Dermis blood vessel endothelial cell (primary cell): ENCODE measurements at places on chromosomes 6 and 20. TPM values are rescaled to one million over a fixed set of nuclear protein-coding genes. Genes with fewer than 3 reads are reported as not detected.

GRCh38 chr6:32382757-32383420, 11.2 kb upstream of the TSBP1 start:
- no peak for DNase-seq

CYP21A2 gene
- 0.34 TPM in 1 of 2 replicates, not detected in the other for total RNA-seq

DNA sequence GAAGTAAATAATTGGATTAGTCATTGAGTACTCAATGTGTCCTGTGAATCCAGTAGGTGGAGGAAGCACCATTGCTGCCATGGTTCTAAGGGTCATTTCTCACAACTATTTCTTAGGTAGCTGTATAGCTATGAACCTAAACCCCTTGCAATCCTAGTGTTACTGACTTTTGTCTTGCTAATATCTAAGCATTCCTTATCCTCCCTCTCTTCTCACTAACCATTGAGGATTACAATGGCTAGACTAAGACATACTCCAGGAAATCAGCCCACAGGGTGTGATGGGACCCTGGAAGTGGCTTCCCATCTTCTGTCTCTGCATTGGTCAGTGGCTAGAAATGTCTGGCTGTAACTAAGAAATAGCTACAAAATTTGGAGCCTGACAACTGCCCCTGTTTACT, 27.3 kb upstream of the FOXA2 start:
- DNase-seq: no peak

DNA sequence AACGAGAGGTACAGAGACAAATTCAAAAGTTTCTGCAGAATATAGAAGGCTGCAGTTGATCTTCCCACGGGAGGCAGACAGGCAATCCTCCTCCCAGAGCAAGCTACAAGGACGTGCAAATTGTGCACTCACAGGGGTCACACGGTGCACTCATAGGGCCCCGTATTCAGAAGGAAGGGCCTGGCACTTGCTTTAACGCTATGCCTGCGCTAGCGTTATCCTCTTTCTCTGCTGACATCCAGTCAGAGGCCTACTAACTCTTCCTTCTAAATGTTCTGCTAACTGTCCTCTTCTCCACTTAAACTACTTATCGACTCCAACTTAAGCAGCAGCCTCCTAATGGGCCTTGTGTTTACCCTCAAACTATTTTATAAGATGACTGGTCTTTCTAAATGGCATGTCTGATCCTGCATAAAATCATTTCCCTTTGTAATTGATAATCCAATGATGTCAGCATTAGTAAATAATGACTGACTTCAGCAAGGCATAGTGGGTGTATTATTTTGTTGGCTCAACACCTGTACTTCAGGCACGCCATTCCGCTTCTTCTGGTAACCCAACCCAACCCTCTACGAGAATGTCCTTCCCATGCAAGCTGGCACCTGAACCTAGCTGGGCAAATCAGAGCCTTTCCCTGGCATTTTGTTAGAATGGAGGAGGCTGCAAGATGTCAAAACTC, 2.2 kb downstream of the IFNGR1 start:
- DNase-seq: peak; percentile 28

- no peak for DNase-seq
Observed at GRCh38 chr6:167984144-167984719, 13.2 kb upstream of the KIF25 start.

DNA sequence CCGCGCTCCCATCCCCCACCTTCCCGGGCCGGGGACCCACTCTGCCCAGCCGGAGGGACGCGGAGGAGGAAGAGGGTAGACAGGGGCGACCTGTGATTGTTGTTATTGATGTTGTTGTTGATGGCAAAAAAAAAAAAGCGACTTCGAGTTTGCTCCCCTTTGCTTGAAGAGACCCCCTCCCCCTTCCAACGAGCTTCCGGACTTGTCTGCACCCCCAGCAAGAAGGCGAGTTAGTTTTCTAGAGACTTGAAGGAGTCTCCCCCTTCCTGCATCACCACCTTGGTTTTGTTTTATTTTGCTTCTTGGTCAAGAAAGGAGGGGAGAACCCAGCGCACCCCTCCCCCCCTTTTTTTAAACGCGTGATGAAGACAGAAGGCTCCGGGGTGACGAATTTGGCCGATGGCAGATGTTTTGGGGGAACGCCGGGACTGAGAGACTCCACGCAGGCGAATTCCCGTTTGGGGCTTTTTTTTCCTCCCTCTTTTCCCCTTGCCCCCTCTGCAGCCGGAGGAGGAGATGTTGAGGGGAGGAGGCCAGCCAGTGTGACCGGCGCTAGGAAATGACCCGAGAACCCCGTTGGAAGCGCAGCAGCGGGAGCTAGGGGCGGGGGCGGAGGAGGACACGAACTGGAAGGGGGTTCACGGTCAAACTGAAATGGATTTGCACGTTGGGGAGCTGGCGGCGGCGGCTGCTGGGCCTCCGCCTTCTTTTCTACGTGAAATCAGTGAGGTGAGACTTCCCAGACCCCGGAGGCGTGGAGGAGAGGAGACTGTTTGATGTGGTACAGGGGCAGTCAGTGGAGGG, 2.8 kb downstream of the SOX4 start:
- peak; percentile 59 for DNase-seq
